ENCODE measurements at places on chromosomes 6 and 20.

- no peak for DNase-seq
Observed at GRCh38 chr20:17874271-17875105, 94.1 kb downstream of the SNX5 start.

DNA sequence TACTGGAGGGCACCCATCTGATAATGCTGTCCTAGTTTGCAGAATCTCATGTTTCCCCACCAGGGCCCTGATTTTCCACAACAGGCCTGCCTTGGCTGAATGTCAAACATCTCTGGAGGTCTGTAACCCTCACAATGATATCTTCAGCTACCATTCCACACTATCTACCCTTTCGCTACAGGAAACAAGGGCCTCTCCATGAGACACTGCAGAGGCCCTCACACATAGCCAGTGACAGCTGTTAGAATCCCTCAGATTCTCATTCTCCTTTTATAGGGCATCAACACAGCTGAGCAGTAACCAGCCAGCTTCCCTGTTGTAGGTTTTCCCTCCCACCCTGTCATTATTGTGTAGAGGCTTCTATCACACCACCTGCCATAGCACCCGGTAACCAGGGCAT lies 29.6 kb upstream of the MICB start:
- no peak for DNase-seq

GRCh38 chr20:37538003-37538402 lies 10.3 kb upstream of the BLCAP start:
- DNase-seq, result no peak

GRCh38 chr6:4242601-4243000 lies 107.2 kb upstream of the ECI2 start:
- no peak for DNase-seq

DNA sequence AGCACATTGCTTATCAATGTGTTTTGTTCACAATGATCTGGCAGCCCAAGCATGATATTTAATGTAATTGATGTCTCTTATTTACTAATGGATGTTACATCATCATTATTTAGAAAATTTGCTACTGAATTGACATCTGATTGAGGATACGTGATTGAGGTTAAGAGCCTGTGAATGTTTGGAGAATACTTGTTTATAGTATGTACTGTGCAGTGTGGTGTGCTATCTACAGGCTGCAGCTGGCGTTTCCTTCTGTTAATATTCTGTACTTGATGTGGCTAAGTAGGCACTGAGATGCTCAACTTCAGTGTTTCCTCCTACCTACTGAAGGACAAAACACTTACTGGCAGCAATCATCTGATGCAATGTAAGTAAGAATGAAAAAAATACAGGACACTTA lies 709.6 kb upstream of the FLRT3 start:
- no peak for DNase-seq

- no peak for DNase-seq
Observed at GRCh38 chr20:23162887-23163286, 76.8 kb upstream of the CD93 start.
